ENCODE measurements at places on chromosomes 16 and 17. TPM values are rescaled to one million over a fixed set of nuclear protein-coding genes. Genes with fewer than 3 reads are reported as not detected.

The HOXB9 gene
- polyA plus RNA-seq, result not detected

The PARD6A gene
- 4.0 TPM for polyA plus RNA-seq

The ZNF750 gene
- not detected for polyA plus RNA-seq

The TM4SF5 gene
- polyA plus RNA-seq, result not detected

The PDP2 gene
- polyA plus RNA-seq, result 21.6 TPM

The PSMC3IP gene
- not detected for polyA plus RNA-seq

The CCL14 gene
- polyA plus RNA-seq, result not detected

The TBC1D3E gene
- not detected for polyA plus RNA-seq

Data from Purkinje cell (primary cell).